ENCODE measurements at places on chromosomes 12 and 14.

GRCh38 chr14:103108749-103109207 is 14.3 kb downstream of the EXOC3L4 start:
- DNase-seq: no peak

DNA sequence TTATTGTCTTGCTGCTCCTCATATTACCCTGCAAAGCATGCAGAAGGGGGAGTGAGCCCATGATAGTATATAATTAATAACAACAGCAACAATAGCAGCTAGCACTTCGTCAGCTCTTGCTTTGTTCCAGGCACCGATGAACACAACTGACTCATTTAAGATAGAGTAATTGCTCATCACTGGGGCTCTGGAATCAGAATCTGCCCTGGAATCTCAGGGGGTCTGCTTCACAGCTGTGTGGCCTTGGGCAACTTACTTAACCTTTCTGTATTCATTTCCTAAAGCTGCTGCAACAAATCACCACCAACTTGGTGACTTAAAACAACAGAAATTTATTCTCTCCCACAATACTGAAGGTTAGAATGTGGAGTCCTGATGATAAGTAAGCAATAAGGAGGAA is 55.0 kb upstream of the PSMC1 start:
- DNase-seq: no peak

DNA sequence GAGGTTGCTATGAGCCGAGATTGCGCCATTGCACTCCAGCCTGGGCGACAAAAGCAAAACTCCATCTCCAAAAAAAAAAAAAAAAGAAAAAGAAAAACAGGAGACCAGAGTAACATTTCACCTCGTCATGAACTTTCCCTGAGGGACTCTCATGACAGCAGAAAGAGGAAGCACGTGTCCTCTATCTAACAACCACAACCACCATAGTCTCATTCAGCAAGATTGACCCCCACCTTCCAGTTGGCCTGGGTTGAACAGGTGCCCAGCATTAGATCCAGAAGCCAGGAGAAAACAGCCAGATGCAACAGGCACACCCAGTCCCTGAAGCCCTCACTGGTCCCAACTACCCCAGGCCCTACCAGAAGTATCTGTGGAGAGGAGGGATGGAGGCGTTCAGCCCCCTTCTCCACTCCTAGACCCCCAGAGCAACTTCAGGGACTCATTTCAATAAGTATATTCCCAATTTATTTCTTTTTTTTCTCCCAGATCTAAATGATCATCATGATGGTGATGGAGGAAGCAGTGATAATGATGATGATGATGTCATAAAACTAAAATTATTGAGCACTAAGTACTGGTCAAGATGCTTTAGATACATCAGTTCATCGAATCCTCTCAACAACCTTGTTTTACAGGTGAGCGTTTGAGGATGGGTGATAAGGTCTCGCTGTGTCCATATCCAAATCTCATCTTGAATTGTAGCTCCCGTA is 235.0 kb downstream of the EFCAB11 start:
- no peak for DNase-seq

DNA sequence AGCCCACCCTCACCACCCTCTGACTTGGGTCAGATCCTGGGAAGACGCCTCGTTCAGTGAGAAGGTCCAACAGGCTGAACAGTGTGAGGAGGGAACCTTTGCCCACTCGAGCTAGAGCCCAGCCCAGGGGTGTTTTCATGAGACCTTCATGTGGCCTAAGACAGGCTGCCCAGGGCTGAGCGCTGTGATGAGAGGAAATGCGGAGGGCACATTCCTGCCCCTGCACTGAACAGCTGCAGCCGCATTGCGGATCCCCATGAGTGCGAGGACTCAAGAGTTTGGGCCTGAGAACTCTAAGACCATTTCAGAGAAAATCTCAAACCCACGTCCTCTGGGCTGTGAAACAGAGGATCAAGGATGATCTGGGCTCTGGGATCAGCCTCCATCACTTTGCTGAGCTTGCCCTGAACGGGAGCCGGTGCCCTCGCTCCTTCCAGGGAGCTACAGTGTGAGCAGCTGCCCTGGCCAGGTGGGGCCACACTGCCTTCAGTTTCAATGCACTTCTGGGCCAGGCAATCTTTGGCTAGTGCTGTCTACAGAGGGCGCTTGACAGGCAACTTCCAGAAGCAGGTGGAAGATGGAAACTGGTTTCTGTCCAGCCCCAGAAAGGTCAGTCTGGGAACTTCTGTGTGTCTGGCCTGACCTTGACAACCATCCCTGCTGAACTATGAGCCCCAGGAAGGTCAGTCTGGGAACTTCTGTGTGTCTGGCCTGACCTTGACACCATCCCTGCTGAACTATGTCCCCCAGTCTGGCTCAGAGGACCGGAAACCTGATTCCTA is 43.5 kb upstream of the P2RX7 start:
- DNase-seq: no peak

DNA sequence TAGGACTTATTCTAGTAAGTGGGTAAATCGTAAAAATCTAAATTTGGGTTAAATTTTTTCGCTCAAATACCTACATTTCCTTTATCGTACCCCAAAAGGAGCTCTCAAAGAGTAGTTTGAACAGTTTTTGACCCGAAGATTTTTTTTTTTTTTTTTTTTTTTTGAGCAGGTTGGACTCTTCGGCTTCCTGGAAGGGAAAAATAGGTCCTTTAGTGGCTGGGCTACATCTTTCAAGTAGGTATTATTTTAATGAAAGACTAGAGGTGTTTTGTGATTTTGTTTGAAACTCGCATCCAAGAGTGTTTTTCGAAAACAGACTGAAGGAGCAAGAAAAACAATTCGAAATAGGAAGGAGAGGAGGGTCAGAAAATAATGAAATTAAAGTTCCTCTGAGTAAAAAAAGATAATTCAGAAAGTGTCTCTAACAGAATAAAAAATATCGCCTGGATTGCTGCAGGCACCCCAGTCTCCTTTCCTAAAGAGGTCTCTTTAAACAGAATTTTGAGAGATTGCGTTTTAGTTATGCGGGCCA is 6.0 kb downstream of the CDKN1B start:
- DNase-seq: no peak

DNA sequence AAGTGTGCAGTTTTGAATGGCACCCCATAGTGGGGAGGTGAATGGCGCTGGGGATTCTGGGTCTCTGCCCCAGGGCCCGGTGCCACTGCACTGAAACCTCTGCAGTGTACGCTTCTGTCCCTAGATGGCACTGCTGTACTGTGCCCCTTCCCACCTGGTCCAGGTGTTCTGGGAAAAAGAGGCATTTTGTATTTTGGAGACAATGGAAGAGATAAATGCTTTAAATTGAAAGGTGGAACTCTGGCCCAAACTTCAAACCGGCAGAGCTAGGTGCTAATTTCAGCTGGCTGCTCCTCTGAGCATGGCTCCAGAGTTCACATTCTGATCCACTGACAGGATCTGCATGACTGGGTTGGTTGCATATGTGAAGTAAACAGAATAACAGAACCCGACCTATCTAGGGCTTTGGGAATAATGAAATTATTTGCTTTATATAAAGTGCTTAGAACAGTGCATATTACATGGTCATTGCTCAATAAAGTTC is 52.2 kb downstream of the KRT80 start:
- DNase-seq: peak; percentile 75

GRCh38 chr12:26683443-26683842 is 149.6 kb downstream of the ITPR2 start:
- DNase-seq: no peak

DNA sequence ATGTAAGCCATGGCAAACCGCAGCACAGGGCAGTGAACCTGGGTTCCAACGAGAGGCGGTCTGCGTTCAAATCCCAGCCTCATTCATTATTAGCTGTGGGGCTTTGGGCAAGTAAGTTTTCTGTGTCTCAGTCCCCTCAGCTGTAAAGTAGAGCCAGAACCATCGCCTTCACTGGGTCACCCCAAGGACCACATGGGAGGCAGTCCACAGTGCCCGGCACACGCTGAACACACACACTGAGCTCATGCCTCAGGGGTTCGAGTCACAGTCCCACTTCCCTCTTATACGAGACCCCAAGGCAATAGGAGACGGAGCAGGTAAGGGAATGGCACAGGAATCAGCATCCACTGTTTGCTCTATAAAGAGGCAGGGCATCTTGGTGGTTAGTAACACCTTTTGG is 19.1 kb downstream of the LRTM2 start:
- DNase-seq: no peak
